Progenitor cell of endocrine pancreas (in vitro differentiated cells): ENCODE measurements at places on chromosomes 12 and 14. TPM values are rescaled to one million over a fixed set of nuclear protein-coding genes. Genes with fewer than 3 reads are reported as not detected.

Gene C2CD5
- 115 and 122 TPM in 2 replicates for total RNA-seq

- peaks cover 16% of the 10 kb centered on the region for H3K4me1 ChIP-seq
- no peak overlapping the region for H3K4me3 ChIP-seq
- H3K27me3 ChIP-seq = peaks cover 4% of the 10 kb centered on the region
- H3K36me3 ChIP-seq = no peaks in the 10 kb centered on the region
Observed at GRCh38 chr12:67764055-67764454, 115.5 kb downstream of the DYRK2 start.

GRCh38 chr14:102573591-102574046 is 18.8 kb upstream of the RCOR1 start:
- H3K4me1 ChIP-seq = peaks cover 3% of the 10 kb centered on the region
- no peaks in the 10 kb centered on the region for H3K36me3 ChIP-seq
- no peak overlapping the region for H3K4me3 ChIP-seq
- no peak for DNase-seq
- no peak overlapping the region for H3K27ac ChIP-seq
- no peaks in the 10 kb centered on the region for H3K27me3 ChIP-seq

DNA sequence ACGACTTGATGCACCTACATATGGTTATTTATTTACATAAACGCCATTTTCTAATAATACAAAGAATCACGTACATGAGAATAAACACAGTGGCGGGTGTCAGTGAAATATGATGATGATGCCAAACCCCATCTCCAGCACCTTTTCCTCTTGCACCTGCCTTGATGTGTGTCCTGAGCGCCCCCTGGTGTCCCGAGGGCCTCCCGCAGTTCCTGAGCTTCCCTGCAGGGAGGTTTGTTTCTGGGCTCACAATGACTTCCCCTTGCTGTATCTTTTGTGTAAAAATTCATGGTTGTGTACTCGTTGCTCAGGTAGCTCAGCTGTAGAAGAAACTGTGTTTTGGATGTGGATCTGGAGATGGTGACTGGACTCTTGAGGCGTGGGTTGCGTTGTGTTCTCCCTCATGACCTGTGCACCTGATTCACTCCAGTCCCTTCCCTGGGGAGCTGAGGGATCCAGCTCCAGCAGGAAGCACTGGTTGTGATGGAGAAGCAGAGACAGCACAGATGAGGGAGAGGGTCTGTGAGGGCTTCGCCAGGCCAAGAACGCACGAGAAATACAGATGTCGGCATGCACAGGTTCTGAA is 1037.8 kb downstream of the TMEM121 start:
- H3K4me1 ChIP-seq = no peaks in the 10 kb centered on the region
- peaks cover 6% of the 10 kb centered on the region for H3K36me3 ChIP-seq
- H3K27me3 ChIP-seq = no peaks in the 10 kb centered on the region
- no peak overlapping the region for H3K4me3 ChIP-seq

DNA sequence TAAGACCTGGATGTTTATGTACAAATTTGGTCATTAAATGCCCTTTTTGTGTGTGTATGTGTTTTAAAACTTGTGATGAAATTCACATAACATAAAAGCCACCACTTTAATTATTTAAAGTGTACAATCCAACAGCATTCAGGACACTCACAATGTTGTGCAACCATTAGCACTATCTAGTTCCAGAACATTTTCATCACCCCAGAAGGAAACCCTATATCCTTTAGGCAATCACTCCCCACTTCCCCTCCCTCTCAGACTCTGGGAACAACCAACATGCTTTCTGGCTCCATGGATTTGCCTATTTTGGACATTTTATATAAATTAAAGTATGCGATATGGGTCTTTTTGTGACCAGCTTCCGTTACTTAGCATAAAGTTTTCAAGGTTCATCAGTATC is 124.6 kb downstream of the TTC7B start:
- H3K27ac ChIP-seq = no peak overlapping the region
- peaks cover 7% of the 10 kb centered on the region for H3K36me3 ChIP-seq
- DNase-seq = no peak
- no peaks in the 10 kb centered on the region for H3K27me3 ChIP-seq
- H3K4me1 ChIP-seq = no peaks in the 10 kb centered on the region

- DNase-seq = no peak
- H3K4me3 ChIP-seq = no peak overlapping the region
- no peaks in the 10 kb centered on the region for H3K27me3 ChIP-seq
- H3K36me3 ChIP-seq = no peaks in the 10 kb centered on the region
Observed at GRCh38 chr12:80040075-80040738, 59.1 kb upstream of the OTOGL start.

DNA sequence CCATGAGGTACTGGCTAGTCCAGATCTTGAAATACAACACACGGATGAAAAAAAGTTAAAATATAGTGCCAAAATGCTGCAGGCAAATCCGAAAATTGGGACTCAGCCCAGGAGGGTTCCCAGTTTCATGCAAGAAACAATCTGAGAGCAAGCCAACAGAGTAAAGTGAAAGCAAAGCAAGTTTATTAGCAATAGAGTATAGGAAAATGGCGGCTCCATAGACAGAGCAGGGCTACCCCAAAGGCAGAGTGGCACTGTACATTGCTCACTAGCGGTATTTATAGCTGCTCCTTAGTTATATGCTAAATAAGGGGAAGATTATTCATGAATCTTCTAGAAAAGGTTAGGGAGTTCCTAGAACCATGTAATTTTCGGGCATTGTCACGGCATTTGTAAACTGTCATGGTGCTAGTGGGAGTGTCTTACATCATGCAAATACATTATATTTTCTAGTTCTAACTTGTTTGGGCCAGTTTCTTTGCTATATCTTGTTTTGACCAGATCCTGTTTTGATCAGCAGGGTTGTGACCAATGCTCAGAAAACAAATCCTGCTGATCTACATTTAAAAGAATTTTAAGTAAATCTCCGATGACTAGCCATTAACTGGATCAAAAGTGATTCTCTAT is 29.1 kb downstream of the RECQL start:
- peaks cover 8% of the 10 kb centered on the region for H3K4me1 ChIP-seq
- DNase-seq = no peak
- H3K4me3 ChIP-seq = no peak overlapping the region
- H3K27ac ChIP-seq = no peak overlapping the region
- H3K36me3 ChIP-seq = peaks cover 32% of the 10 kb centered on the region

DNA sequence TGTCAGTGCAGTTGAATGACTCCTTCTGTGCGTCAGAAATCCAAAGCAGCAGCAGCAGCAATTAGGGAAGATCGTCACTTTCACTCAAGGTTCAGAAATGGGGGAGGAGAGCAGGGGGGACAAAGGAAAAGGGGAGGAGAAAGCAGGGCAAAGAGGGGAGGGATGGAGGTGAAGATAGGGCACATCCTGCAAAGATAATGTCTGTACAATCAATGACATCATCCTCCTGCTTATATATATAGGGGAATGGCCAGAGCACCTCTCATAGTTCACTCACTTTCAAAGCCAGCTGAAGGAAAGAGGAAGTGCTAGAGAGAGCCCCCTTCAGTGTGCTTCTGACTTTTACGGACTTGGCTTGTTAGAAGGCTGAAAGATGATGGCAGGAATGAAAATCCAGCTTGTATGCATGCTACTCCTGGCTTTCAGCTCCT is at the start of gene NTS:
NTS (plus strand) TSS at position 265 of the 431 bp plus-strand sequence; CDS start at position 374, 109 bp downstream.
- peaks cover 3% of the 10 kb centered on the region for H3K27me3 ChIP-seq
- no peak for DNase-seq
- H3K4me3 ChIP-seq = no peak within 1 kb of the TSS
- H3K4me1 ChIP-seq = no peaks in the 10 kb centered on the region

DNA sequence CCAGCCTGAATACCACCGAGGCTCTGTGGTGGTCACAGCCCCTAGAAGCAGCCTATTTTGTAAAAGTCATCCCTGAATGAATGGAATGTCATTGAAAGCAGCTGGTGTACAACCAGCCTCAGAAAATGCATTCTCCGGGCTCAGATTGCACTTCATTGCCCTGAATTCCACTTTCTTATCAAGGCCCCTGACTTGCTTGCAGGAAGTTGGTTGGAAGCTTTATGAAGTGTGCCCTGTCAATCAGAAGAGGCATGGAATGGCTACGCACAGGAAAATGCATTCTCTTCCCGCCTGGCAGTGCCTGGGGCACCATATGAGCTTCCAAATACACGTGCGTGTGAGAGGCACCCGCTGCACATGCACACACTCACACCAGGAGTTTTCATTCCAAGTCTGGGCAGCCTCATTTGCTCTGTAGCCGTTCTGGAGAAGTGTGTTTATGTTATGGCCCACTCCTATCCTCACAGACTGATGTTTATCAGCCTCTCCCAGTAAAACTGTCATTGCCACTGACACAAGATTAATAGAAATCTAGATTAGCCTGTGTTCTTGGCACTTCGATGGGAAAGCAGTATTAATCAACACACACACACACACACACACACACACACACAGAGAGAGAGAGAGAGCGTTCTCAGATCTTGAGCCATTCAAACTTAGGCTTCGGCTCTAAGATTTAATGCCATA is 63.9 kb downstream of the NUAK1 start:
- H3K27me3 ChIP-seq = no peaks in the 10 kb centered on the region
- H3K27ac ChIP-seq = peak overlapping the region; percentile 79
- no peak for DNase-seq
- H3K4me1 ChIP-seq = peaks cover 13% of the 10 kb centered on the region
- H3K36me3 ChIP-seq = peaks cover 13% of the 10 kb centered on the region

DNA sequence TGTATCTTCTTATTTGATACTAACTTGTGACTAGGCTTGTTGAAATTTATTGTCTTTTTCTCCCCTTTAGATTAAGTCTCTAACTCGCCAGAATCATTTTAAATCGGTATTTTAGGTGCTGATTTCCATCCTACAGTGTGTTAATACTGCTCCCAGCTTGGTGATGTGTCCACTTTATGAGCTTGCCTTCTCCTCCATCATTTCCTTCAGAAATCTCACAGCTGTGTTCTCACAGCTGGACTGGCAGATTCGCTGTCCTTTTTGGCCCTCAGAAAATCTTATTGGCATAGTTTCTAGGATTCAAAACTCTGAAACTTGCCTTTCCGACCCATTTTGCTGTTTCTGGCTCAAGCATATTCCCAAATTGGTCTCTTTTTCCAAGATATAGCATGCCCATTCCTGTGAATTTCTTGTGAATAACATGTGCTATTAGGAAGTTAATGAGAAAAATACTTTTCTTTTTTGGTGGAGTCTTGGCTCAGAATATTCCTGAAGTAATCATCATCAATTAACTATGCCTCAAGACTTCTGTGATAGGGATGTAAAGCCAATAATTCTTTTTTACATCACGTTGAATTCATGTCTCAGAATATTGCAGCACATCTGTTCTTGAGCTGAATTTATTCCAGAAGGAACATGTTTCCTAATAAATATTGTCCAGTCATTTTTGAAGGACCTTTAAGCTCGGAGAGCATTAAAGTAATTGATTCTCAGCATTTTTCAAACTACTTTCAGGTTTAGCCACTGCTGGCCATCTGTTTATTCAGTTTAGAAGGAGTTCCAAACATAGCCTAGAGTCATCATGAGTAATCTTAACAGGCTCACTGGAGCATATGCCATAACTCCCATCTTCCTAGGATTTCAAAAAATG is 50.0 kb upstream of the USP44 start:
- no peak overlapping the region for H3K4me3 ChIP-seq
- no peaks in the 10 kb centered on the region for H3K36me3 ChIP-seq
- no peak for DNase-seq
- no peaks in the 10 kb centered on the region for H3K4me1 ChIP-seq

GRCh38 chr14:89024691-89025090 is 200.2 kb downstream of the TTC8 start:
- peaks cover 45% of the 10 kb centered on the region for H3K27me3 ChIP-seq
- no peak overlapping the region for H3K4me3 ChIP-seq
- DNase-seq = no peak
- no peaks in the 10 kb centered on the region for H3K36me3 ChIP-seq
- no peaks in the 10 kb centered on the region for H3K4me1 ChIP-seq
- no peak overlapping the region for H3K27ac ChIP-seq

- DNase-seq = no peak
- H3K36me3 ChIP-seq = no peaks in the 10 kb centered on the region
- H3K4me3 ChIP-seq = no peak overlapping the region
- no peak overlapping the region for H3K27ac ChIP-seq
- no peaks in the 10 kb centered on the region for H3K27me3 ChIP-seq
Observed at GRCh38 chr12:116353958-116354357, 76.5 kb upstream of the MED13L start.

GRCh38 chr14:77302926-77303325 is 17.8 kb downstream of the POMT2 start:
- H3K27me3 ChIP-seq = no peaks in the 10 kb centered on the region
- DNase-seq = no peak
- H3K36me3 ChIP-seq = peaks cover 9% of the 10 kb centered on the region
- H3K27ac ChIP-seq = no peak overlapping the region
- no peak overlapping the region for H3K4me3 ChIP-seq

DNA sequence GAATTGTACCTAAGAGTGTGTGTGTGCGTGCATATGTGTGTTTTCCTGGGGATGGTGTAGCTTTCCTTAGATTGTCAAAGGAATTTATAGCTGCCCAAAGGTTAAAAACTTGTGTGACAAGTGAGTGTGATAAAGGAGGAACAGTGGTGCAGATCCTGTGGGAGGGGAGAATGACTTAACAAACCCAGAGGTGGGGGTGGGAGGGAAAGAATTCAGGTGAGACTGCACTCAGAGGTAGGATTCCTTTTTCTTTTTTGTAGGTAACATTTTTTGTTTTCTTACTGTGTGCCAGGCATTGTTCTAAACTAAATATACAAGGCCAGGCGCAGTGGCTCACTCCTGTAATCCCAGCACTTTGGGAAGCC is 45.3 kb upstream of the SINHCAF start:
- peaks cover 40% of the 10 kb centered on the region for H3K4me1 ChIP-seq
- H3K36me3 ChIP-seq = no peaks in the 10 kb centered on the region
- no peaks in the 10 kb centered on the region for H3K27me3 ChIP-seq

Gene REM2
- 10.0 and 11.3 TPM in 2 replicates for total RNA-seq

Gene LGMN
- total RNA-seq = 63.3 and 73.2 TPM in 2 replicates

GRCh38 chr14:22336031-22336430 is 253.0 kb downstream of the DAD1 start:
- H3K4me1 ChIP-seq = peaks cover 64% of the 10 kb centered on the region
- H3K36me3 ChIP-seq = no peaks in the 10 kb centered on the region
- H3K27me3 ChIP-seq = no peaks in the 10 kb centered on the region
- no peak overlapping the region for H3K4me3 ChIP-seq

Gene SYNDIG1L
- 0.29 and 0.34 TPM in 2 replicates for total RNA-seq

Gene CARMIL3
- 4.3 and 4.9 TPM in 2 replicates for total RNA-seq

Gene TBX5
- not detected in 2 replicates for total RNA-seq

Gene TMEM179
- total RNA-seq = 8.1 and 9.2 TPM in 2 replicates

DNA sequence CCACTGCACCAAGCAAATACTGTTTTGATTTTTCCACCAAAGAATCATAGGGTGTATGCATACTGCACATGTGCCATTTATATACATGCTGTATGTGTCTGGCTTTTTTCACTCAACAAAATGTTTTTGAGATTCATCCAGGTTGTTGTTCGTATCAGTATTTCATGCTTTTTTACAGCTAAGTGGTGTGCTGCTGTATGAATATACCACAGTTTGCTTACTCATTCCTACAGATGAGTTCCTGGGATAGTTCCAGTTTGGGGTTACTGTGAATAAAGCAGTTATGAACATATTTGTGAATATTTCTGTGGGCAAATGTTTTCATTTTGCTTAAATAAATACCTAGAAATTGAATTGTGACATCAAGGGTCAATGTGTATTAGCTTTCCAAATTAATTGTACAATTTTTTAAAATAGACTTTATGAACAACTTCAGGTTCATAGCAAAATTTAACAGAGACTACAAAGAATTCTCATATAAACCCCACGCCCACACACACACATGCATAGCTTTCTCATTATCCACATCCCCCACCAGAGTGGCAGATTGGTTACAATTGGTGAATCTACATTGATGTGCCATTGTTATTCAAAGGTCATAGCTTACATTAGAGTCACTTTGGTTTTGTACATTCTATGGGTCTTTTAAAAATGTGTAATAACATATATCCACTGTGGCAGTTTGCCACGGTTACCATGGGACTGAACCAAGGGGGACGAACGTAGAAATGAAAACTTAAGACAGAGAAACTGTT is 6.9 kb upstream of the KRT6A start:
- no peak overlapping the region for H3K27ac ChIP-seq
- no peak overlapping the region for H3K4me3 ChIP-seq
- peaks cover 3% of the 10 kb centered on the region for H3K4me1 ChIP-seq
- no peak for DNase-seq
